Activated T-cell treated with anti-CD3 and anti-CD28 coated beads, Interleukin-2, amount 50 U/mL, for 24 hours (primary cell): ENCODE measurements at places on chromosomes 1 and 21.

- no peaks in the 10 kb centered on the region for H3K36me3 ChIP-seq
- no peak for DNase-seq
- peaks cover 2% of the 10 kb centered on the region for H3K4me1 ChIP-seq
Measured at GRCh38 chr1:113984710-113985109, 5.4 kb downstream of the OLFML3 start.

GRCh38 chr1:15417059-15417934 is 7.6 kb downstream of the EFHD2 start:
- peak overlapping the region; percentile 64 for H3K4me3 ChIP-seq
- peaks cover 72% of the 10 kb centered on the region for H3K4me1 ChIP-seq
- peaks cover 63% of the 10 kb centered on the region for H3K36me3 ChIP-seq

GRCh38 chr21:43850728-43851295 is 14.2 kb upstream of the AGPAT3 start:
- DNase-seq: no peak
- no peak overlapping the region for H3K27ac ChIP-seq
- H3K4me3 ChIP-seq: no peak overlapping the region
- H3K36me3 ChIP-seq: no peaks in the 10 kb centered on the region
- peaks cover 20% of the 10 kb centered on the region for H3K27me3 ChIP-seq

DNA sequence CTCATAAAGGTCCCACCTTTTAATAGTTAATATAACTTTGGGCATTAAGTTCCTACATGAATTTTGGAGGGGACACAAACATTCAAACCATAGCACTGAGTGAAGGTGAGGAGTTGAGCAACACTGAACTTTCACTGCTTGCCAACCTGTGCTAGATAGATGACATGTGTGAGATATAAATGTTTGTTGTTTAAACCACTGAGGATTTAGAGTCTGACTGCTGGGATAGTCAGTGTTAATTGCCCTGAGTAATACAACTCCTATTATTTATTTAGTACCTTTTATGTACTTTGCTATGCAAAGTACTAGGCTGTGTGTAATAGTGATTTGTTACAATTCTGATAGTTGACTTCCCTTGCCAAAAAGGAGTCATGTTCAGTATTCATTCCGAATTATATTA is 32.4 kb upstream of the SLC16A1 start:
- H3K27me3 ChIP-seq: no peaks in the 10 kb centered on the region
- DNase-seq: no peak
- no peak overlapping the region for H3K4me3 ChIP-seq
- H3K27ac ChIP-seq: no peak overlapping the region

DNA sequence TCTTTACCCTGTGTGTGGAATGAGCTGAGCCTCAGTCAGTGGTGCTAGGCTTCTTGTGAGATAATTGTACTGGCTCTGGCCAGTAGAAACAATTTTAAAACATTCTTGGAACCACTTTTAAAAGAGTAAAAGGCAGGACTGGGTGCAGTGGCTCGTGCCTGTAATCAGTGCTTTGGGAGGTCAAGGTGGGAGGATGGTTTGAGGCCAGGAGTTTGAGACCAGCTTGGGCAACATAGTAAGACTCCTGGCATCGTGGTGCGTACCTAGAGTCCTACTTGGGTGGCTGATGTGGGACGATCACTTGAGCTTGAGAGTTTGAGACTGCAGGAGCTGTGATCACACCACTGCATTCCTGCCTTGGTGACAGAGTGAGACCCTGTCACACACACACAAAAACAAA is 89.8 kb downstream of the UCK2 start:
- peaks cover 2% of the 10 kb centered on the region for H3K4me1 ChIP-seq
- no peak for DNase-seq
- H3K27ac ChIP-seq: no peak overlapping the region
- H3K4me3 ChIP-seq: no peak overlapping the region

DNA sequence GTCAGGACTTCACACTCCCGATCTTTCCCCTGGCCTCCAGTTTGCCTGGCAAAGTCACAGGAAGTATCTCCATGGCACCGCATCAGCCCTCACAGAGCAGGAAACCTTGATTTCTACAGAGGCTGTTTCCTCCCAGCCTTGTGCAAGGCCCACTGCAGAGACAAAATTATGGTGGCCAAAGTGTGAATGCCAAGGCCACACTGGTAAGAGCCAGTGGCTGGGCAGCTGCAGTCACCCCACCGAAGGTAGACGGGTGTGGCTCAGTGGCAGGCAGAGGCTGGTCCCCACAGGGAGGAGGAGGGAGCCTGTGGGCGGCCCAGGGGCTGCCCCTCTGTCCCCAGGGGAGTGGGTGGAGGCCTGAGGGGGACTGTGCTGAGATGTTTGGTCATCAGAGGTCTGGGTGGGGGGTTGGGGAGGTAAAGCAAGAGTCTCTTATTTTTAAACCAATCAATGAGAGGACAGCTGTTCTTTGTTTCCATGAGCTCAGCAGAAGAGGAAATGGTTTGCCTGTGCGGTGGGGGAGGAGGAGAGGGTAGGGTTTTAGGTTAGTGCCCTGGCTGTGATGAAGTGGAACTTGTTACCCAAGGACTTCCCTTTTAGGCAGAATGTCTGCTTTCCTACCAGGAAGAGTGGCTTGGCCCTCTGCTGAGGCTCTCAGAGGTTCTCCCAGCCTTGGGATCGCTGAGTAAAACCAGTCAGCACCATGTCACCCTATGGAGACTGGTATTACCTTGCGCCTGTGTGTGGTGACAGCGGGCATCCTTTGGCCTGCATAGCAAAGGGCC is 18.0 kb upstream of the BTG2 start:
- peaks cover 2% of the 10 kb centered on the region for H3K36me3 ChIP-seq
- peak overlapping the region; percentile 99 for H3K27ac ChIP-seq
- H3K4me1 ChIP-seq: peaks cover 74% of the 10 kb centered on the region
- DNase-seq: peak; percentile 79
- H3K27me3 ChIP-seq: no peaks in the 10 kb centered on the region

- no peak overlapping the region for H3K27ac ChIP-seq
- no peaks in the 10 kb centered on the region for H3K27me3 ChIP-seq
- peaks cover 1% of the 10 kb centered on the region for H3K4me1 ChIP-seq
- no peak for DNase-seq
- no peak overlapping the region for H3K4me3 ChIP-seq
Measured at GRCh38 chr1:198118134-198118533, 38.7 kb upstream of the NEK7 start.
